ENCODE measurements at places on chromosomes 6 and 20.

- peak; percentile 99 for DNase-seq
Observed at GRCh38 chr6:112956696-112957535, 609.8 kb downstream of the RFPL4B start.

GRCh38 chr6:129369737-129370136, 340.2 kb downstream of the ARHGAP18 start:
- DNase-seq: no peak

DNA sequence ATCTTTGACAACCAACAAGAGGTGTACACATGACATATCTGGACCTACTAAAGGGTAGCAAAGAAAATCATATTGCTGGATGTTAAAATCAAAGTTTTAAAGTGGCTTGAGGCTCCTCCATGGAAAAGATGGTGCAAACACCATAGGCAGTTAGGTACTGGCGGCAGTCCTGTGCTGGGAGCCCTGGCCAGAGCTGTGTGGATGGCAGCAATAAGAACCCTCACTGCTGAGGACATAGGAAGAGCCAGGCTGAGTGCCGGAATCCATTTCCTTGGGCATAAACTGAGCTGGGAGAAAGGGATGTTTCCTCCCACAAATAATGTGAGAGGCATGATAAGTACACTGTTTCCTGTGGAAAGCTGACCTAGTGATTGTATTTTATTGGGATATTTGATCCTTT, 89.9 kb downstream of the ARID1B start:
- peak; percentile 25 for DNase-seq

- DNase-seq: no peak
Observed at GRCh38 chr20:51374456-51374830, 168.1 kb downstream of the NFATC2 start.

DNA sequence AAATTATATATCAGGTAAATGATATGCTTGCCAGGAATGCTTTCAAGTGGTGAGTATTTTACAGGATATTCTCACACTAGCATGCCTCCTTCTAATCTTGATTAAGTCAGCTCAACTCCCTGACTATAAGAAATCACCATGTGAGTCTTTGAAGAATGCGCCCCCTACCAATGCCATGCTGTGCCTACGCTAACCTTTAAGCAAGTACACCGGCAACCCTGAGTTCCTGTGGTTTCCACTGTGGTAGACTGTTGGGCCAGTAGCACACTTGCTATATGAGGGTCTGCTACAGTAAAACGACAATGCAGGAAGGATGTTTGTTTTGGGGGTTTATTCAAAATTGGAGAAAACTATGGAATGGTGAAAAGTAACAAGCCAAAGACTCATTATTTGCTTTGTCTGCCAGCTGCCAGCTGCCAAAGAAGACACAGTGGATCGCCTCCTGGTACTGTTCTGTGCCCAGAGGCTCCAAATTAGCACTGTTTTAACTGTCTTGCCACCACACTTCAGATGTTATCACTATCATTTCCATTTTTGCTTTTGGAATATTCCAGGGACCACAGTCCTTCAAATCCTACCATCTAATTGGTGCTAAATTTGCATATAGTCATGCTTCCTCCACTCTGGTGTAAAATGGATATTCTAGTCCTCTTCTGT, 333.5 kb downstream of the RNGTT start:
- DNase-seq: no peak

DNA sequence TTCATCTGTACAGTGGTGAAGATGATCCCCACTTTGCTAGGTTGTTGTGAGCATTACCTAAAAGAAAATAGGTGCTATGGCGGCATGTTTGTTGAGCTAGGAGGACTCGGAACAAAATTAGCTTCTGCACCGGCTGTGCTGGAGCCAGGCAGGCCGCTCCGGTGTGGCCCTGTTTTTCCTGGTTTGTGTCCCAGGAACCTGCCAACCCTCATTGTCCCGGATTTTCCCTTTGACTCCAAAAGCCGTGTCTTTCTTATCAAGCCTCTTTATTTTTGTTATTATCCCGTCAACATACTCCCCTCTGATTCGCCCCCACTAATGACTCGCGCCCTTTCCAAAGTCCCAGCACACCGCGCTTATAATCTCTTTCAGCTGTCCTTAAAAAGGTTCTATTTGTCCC, 117.0 kb downstream of the MYLK4 start:
- no peak for DNase-seq

- DNase-seq: no peak
Observed at GRCh38 chr20:4181956-4182945, 166.9 kb upstream of the RNF24 start.

- no peak for DNase-seq
Observed at GRCh38 chr20:3890999-3891929, 2.1 kb downstream of the PANK2 start.

GRCh38 chr6:110618591-110619267, 142.3 kb upstream of the SLC22A16 start:
- DNase-seq: peak; percentile 18

DNA sequence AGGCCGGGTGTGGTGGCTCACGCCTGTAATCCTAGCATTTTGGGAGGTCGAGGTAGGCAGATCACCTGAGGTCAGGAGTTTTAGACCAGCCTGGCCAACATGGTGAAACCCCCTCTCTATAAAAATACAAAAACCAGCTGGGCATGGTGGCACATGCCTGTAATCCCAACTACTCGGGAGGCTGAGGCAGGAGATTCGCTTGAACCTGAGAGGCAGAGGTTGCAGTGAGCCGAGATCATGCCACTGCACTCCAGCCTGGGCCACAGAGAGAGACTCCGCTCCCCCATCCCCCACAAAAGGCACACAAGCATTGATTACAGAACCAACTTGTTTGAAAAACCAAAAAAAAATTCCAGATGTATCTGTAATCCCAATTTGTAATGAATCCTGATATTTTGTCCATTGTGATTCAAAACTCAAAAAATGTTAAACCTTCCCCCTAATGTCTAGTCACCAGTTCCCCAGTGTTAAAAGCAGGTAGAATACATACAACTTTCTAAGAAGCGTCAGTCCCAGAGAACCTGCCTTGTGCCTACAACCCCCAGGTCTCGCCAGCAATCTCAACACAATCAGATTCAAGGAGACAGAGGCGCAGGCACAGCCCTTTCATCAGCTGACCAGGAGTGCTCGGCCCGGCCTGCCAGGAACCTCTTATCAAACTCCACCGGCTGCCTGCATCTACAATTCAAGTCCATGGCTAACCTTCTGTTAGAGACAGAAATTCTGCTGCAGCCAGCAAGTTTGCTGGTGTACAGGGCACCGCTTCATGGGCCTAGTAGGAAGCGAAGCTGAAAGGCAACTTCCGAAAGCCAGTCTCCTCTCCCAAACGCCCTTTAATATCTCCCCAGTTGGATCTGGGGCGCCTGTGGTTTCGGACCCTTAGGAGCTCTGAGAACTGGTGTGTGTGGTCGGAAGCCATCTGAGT, 2.1 kb downstream of the EZR start:
- DNase-seq: no peak

GRCh38 chr20:56606174-56606945, 22.7 kb upstream of the TFAP2C start:
- DNase-seq: no peak

GRCh38 chr6:31829633-31830283, 2.2 kb downstream of the HSPA1B start:
- peak; percentile 62 for DNase-seq

- DNase-seq: no peak
Observed at GRCh38 chr20:38927902-38928578, 1.8 kb downstream of the FAM83D start.

- no peak for DNase-seq
Observed at GRCh38 chr20:24978513-24978912, 14.0 kb downstream of the APMAP start.

DNA sequence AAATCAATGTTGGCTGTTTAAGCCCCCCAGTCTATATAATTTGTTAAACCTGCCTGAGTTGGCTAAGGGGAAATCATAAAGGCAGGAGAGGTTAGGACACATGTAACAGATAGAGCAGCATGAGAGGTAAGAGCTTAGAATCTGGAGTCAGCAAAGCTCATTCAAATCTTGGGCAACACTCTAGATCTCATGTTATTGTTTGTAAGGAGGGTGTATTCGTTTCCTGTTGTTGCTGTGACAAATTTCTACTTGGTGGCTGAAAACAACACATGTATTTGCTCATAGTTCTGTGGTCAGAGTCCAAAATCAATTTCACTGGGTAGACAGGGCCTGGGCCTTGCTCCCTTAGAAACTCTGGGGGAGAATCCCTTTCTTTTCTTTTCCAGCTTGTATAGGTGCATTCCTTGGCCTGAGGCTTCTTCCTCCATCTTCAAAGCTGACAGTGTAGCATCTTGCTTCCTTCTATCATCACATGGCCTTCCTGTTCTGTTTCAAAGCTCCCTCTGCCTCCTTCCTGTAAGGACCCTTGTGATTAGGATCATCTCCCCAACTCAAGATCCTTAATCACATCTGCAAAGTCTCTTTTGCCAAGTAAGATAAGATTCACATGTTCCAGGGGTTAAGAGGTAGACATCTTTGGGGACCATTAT, 4.4 kb downstream of the LY86 start:
- no peak for DNase-seq

GRCh38 chr20:50519036-50519762, 9.0 kb downstream of the PTPN1 start:
- DNase-seq: no peak

- no peak for DNase-seq
Observed at GRCh38 chr6:105485456-105485855, 82.6 kb upstream of the PREP start.

DNA sequence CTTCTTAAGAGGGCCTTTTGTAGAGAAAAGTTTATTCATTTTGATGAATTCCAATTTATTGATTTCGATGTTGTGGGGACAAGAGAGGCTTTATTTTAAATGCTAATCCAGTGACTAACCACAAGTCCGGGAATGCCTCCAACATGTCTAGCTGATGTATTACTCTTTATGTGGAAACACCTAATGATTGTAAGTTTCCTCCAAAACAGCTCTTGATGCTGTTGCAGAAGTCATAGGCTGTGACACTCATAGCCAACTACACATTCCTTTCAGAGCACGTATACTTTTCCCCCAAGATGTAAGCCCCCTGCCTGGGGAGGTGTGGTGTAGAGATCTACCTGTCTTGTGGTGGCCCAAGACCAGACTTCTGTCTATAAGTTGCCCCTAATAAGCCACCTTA, 61.3 kb upstream of the RNF24 start:
- DNase-seq: peak; percentile 93

- DNase-seq: no peak
Observed at GRCh38 chr20:60473211-60473610, 515.0 kb downstream of the CDH26 start.

DNA sequence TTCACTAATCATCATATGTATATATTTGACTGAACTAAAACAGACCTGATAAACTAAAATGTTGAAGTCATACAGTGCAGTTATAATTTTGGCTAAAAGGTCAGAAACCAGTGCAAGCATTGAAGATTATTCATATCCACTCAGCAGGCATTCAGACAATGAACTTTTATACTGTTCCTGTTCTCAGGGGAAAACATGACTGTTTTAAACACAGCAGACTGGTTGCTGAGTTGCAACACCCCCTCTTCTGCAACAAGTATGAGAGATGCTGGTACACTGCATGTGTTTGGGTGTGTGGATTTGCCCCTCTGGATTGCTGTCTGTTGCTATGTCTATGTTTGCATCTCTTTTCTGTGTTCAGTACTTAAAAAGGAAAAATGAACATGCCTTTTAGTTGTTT, 206.8 kb downstream of the EYA4 start:
- DNase-seq: peak; percentile 65

GRCh38 chr20:7389216-7389615, 551.0 kb downstream of the HAO1 start:
- DNase-seq: no peak

DNA sequence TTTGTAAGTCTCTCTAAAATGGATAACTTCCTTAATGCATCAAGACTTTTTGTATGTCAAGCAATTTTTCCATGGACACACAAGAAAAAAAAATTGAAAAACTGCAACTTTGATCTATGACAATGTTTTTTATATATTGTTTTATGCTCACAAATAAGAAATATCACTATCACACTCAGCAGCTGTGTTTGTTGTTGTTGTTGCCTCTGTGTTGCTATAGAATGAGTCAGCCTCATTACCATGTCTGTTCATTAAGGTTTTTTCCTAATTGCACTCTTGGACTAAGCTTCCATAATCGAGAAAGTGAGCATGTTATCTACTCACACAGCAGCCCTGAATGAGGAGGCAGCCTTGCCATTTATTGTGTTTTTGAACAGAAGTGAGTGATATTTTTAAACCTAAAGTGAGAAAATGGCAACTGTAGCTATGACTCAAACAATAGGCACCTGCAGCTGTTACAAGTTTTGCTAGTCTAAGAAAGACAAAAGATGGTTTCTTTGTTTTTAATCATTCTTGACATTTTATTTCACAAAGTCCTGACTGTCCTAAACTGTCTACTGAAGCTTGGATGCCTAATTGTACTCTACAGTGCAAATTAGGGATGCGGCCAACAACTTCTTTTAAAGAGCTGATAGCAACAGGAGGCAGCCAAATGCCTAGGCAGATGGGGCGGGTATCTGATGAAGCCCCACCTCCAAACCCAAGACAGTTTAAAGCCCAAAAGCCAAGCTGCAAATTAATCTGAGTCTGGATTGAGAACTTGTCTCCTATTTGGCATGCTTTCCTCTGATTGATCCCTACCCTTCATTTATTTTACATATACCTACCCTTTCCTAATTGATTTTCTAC, 77.9 kb upstream of the DOK5 start:
- DNase-seq: no peak

- DNase-seq: no peak
Observed at GRCh38 chr6:110980227-110980626, 1.6 kb upstream of the RPF2 start.

DNA sequence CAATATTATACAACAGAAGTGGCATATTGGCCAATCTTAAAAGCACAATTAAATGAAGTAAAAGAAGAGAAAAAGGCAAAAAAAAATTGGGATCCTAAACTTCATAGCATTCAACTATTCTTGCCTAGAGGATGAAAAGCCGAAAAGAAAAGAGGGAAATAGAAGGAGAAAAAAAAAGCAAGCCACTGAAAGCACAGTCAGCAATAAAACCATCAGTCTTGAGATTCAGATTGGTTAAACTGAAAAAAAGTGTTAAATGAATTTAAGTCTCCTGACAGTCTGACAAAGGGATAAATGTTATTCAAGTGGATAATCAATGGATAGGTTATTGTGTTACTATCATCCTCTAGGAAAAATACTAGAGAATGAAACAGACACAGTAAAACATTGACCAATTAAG, 19.9 kb downstream of the MOXD1 start:
- DNase-seq: no peak

DNA sequence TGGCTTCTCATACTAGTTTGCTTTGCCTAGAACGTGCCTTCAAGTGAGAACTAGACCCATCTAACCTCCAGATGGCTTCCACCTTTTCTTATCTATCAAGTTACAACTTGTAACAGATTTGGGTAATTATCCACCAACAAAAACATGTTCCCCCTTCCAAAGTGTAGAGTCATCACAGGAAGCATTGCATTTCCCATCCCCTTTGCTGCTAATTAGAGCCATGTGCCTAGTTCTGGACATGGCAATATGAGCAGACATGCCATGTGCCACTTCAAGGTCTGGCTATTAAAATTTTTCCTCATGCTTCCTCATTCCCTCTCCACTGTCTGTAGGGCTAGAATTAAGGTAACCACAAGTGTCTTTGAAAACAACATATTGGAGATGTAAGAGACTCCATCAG, 814.4 kb downstream of the TENT5A start:
- DNase-seq: no peak

GRCh38 chr6:166465671-166466087, 82.9 kb upstream of the MPC1 start:
- DNase-seq: peak; percentile 57

Data from fibroblast of pulmonary artery (primary cell).